Activated naive CD4-positive, alpha-beta T cell treated with anti-CD3 and anti-CD28 coated beads for 36 hours (primary cell): ENCODE measurements at places on chromosomes 7 and 10.

DNA sequence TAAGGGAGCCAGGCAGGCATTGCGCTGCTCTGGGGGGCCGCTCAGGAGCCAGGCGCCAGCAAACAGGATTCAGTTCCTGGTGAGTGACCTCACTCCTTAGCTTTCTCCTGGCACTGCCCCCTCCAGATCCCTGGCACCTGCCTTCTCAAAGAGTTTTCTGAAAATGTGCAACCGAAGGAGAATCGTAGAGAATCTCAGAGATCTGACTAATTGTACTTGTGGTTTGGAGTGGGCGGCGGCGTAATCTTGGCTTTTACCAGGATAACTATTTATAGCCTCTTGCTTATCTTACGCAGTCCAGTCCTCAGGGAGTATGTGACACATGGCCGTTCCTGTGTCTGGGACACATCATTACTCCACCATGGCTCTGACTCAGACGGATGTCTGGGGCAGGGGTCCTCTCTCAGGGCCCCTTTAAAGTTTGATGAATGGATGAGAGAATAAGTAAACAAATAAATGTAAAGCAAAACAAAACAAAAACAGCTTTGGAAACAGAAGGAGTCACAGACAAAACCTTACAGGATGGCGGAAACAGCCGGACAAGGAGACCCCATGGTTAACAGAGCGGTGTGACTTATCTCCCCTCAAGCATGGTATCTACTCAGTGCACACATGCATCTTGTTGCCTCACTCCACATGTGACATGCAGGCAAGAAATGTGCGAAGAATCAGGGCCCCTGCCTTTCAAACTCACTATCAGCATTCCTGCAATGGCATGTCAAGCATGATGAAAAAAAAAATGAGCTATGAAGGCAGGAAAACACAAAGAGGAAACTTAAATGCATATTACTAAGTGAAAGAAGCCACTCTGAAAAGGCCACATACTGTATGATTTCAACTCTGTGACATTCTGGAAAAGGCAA is 99.7 kb downstream of the TNS3 start:
- H3K27ac ChIP-seq = no peak overlapping the region
- no peaks in the 10 kb centered on the region for H3K27me3 ChIP-seq
- H3K4me3 ChIP-seq = no peak overlapping the region
- H3K36me3 ChIP-seq = no peaks in the 10 kb centered on the region
- no peak for DNase-seq

- no peak for DNase-seq
- H3K27me3 ChIP-seq = no peaks in the 10 kb centered on the region
- no peak overlapping the region for H3K4me3 ChIP-seq
- no peak overlapping the region for H3K27ac ChIP-seq
- H3K36me3 ChIP-seq = no peaks in the 10 kb centered on the region
Measured at GRCh38 chr7:20417675-20418382, 87.1 kb downstream of the ITGB8 start.

DNA sequence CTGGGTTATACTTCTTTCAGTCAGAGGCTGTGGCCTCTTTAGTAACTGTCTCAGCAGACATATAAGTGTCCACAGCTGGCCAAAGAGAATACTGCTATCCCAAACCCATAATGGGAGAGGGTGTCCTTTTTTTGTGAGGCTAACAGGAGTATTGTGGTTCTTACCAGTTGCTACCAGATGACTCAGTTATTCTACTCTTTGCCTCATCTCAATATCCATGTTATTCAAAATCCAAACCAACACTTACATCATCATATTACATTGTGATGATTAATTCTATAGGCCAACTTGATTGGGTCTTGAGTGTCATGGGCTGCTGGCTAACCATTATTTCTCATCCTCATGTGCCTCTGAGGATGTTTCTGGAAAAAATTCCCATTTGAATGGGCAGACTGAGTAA is 120.9 kb downstream of the TMEM168 start:
- H3K4me3 ChIP-seq = no peak overlapping the region
- H3K27me3 ChIP-seq = peaks cover 7% of the 10 kb centered on the region
- no peak overlapping the region for H3K27ac ChIP-seq

DNA sequence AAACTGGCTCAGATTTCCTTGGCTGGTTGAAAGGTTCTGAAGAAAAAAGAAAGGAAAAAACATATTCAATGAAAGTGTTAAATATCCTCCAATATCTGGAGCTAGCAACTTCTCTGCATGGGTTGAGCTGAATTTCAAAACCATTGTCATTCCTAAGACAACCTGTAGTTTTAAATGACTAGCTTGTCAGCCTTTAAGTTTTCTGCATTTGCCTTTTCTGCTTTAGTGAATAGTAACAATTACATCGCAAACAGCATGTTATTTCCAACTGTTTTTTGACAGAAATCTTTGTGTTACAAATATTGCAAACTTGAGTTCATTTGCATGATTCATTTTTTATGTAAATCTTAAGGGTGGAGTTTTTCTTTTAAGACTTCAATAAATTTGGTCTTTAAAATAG is 852.3 kb upstream of the CELF2 start:
- peaks cover 7% of the 10 kb centered on the region for H3K27me3 ChIP-seq
- DNase-seq = no peak
- H3K36me3 ChIP-seq = no peaks in the 10 kb centered on the region
- no peaks in the 10 kb centered on the region for H3K4me1 ChIP-seq
- no peak overlapping the region for H3K27ac ChIP-seq

DNA sequence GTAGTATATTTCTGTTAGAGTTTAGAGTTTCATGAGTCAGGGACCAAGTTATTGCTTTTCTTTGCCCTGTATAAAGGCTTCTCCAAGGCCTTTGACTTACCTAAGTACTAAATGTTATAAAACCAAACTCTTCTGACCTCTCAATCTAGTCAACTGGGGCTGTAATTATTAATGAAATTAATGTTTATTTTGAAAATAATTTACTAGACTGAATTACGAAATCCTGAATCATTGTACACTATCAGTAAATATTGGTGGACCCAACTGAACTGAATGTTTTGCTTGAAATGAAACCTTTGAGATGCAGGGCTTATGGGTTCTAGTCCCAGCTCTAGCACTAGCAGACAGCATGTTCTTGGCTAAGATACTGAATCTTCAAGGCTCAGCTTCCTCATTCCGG is 1.7 kb upstream of the CYP2C9 start:
- no peak overlapping the region for H3K27ac ChIP-seq
- H3K4me3 ChIP-seq = no peak overlapping the region
- no peak for DNase-seq
- H3K36me3 ChIP-seq = no peaks in the 10 kb centered on the region
- H3K27me3 ChIP-seq = no peaks in the 10 kb centered on the region

DNA sequence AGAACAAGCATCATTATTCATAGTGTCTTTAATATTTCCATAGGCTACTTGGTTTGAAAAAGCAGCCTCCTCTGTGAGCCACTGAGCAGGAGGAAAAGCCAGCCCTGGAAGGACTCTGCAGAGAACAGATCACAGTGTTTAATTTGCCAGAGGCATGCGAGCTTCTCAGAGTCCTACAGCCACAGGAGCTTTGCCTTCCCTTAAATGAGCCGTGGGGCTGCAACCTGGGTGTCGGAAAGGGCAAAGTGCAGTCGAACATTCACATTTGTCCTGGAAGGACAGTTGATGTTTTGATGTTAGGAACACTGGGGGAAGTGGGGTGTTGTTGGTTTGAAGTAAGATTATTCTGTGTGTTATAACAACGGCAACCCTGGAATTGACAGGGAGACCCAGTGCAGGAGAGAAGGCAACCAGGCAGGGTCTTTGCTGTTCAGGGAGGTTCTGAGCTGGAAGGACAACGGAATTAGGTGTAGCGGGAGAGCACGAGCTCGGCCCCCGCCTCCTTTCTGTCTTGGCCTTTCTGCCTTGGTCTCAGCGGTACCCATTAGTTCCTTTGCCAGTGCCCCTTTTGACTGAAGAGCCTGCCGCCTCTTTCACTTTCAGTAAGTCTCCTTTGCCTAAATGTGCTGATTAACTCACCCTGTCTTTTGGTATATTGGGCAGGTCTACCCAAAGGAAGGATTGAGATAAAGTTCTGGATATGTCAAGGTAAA is 192.3 kb upstream of the PITRM1 start:
- H3K27me3 ChIP-seq = no peaks in the 10 kb centered on the region
- no peak for DNase-seq
- H3K27ac ChIP-seq = no peak overlapping the region
- H3K4me1 ChIP-seq = no peaks in the 10 kb centered on the region
- H3K4me3 ChIP-seq = no peak overlapping the region

- peaks cover 40% of the 10 kb centered on the region for H3K4me1 ChIP-seq
- H3K4me3 ChIP-seq = no peak overlapping the region
- peaks cover 5% of the 10 kb centered on the region for H3K36me3 ChIP-seq
- peaks cover 3% of the 10 kb centered on the region for H3K27me3 ChIP-seq
- no peak for DNase-seq
- no peak overlapping the region for H3K27ac ChIP-seq
Measured at GRCh38 chr7:110977127-110977737, 113.7 kb upstream of the LRRN3 start.

GRCh38 chr10:72561745-72562166 is 64.1 kb downstream of the MICU1 start:
- H3K36me3 ChIP-seq = peaks cover 47% of the 10 kb centered on the region
- no peaks in the 10 kb centered on the region for H3K27me3 ChIP-seq
- H3K4me3 ChIP-seq = no peak overlapping the region
- no peak for DNase-seq
- H3K27ac ChIP-seq = no peak overlapping the region
- H3K4me1 ChIP-seq = peaks cover 36% of the 10 kb centered on the region

DNA sequence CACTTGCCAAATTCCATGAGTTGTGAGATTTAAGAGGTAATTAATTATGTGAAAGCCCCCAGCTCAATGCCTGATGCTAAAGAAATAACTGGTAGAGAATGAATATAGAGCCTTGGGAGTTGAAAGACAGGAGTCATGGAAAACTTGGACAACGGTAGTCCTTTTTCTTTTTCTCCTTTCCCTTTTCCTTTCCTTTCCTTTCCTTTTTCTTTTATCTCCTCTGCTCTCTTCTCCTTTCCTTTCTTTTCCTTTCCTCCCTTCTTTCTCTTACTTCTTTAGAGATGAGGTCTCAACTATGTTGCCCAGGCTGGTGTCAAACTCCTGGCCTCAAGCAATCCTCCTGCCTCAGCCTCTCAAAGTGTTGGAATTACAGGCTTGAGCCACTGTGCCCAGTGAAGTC is 7.9 kb upstream of the TSPAN15 start:
- H3K4me1 ChIP-seq = no peaks in the 10 kb centered on the region
- H3K27me3 ChIP-seq = peaks cover 2% of the 10 kb centered on the region
- no peaks in the 10 kb centered on the region for H3K36me3 ChIP-seq
- DNase-seq = no peak
- no peak overlapping the region for H3K4me3 ChIP-seq

DNA sequence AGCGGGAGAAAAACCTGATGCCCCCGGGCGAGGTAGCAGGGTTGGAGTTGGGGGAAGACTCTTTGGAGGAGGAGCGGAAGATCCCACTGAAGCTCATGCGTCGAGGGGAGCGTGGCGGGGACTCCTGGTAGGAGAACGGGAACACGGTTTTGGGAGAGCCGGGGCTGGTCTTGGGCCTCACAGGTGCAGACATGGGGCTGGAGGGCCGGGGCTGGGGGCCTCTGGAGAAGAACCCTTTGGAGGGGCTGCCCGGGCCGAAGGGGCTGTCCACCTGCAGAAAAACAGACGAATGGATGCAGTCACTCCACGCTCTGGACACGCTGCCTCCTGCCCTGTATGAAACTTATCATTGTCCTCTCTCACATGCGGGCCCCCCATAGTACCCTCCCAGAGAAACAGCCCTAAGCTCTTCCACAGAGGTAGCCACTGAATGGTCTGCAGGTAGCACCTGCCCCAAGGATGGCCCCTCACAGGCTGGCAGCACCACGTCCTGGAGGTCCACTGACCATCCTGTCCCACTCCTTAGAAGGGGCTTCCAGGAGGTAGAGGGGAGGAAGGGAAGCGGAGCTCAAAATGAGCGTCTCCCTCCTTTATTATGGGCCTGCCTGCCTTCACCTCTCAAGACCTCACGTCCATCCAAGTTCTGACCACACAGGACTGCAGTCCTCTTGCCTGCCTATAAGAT is 95.6 kb downstream of the PRKAG2 start:
- H3K36me3 ChIP-seq = no peaks in the 10 kb centered on the region
- no peak overlapping the region for H3K4me3 ChIP-seq
- peaks cover 2% of the 10 kb centered on the region for H3K4me1 ChIP-seq
- H3K27ac ChIP-seq = no peak overlapping the region

DNA sequence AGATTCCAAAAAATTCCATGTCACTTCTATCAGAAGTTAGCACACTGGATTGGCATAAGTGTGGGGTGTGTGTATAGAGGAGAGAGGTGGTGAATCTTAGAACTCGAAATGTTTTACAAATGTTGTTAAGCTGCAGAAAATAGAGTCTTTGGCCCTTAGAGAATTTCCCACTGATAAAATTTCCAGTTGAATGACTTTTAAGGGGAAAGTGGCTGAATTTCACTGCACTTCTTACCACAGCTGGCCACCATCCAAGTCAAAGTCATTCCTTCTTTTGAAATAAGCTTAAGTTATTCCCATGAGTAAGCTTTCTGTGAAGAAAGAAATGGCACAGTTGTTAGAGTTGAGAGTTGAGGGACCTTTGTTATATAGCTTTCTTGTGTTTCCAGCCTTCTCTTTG is 13.9 kb downstream of the VCL start:
- no peaks in the 10 kb centered on the region for H3K36me3 ChIP-seq
- H3K4me3 ChIP-seq = no peak overlapping the region
- no peak overlapping the region for H3K27ac ChIP-seq
- H3K4me1 ChIP-seq = peaks cover 39% of the 10 kb centered on the region
- no peaks in the 10 kb centered on the region for H3K27me3 ChIP-seq
- no peak for DNase-seq

- H3K27me3 ChIP-seq = no peaks in the 10 kb centered on the region
- H3K36me3 ChIP-seq = no peaks in the 10 kb centered on the region
- no peak for DNase-seq
- H3K4me3 ChIP-seq = no peak overlapping the region
Measured at GRCh38 chr10:131027256-131027655, 284.3 kb downstream of the TCERG1L start.

DNA sequence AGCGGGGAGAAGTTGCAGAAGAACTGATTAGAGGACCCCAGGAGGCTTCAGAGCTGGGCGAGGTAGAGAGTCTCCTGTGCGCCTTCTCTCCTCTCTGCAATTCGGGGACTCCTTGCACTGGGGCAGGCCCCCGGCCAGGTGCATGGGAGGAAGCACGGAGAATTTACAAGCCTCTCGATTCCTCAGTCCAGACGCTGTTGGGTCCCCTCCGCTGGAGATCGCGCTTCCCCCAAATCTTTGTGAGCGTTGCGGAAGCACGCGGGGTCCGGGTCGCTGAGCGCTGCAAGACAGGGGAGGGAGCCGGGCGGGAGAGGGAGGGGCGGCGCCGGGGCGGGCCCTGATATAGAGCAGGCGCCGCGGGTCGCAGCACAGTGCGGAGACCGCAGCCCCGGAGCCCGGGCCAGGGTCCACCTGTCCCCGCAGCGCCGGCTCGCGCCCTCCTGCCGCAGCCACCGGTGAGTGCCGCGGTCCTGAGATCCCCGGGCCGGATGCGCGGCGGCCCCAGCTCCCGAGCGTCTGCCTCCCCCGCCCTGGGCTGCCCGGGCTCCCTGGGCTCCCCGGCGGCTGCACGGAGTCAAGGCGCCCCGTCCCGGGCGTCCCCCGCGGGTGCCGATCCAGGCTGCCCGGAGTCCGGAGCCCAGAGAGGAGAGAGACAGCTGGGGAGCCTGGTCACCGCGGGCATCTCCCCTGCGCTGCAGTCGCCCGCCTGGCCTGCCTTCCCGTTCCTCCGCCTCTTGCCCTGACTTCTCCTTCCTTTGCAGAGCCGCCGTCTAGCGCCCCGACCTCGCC is at the start of gene PLAU:
Gene PLAU, plus strand, starts transcription at position 369 of the 789 bp plus-strand sequence. CDS start 424 bp downstream, outside the sequence.
- H3K36me3 ChIP-seq = no peaks in the 10 kb centered on the region
- peak; percentile 42 for DNase-seq
- peaks cover 37% of the 10 kb centered on the region for H3K27me3 ChIP-seq
- peak within 1 kb of the TSS; percentile 81 for H3K4me3 ChIP-seq
- H3K27ac ChIP-seq = no peak within 1 kb of the TSS

- H3K4me1 ChIP-seq = peaks cover 5% of the 10 kb centered on the region
- peaks cover 2% of the 10 kb centered on the region for H3K27me3 ChIP-seq
- H3K4me3 ChIP-seq = no peak overlapping the region
- no peak overlapping the region for H3K27ac ChIP-seq
- no peak for DNase-seq
Measured at GRCh38 chr10:34374356-34375045, 440.6 kb downstream of the PARD3 start.
